ENCODE measurements at places on chromosomes 7 and 10.

GRCh38 chr10:19629567-19629966 is 186.7 kb upstream of the PLXDC2 start:
- DNase-seq = no peak

DNA sequence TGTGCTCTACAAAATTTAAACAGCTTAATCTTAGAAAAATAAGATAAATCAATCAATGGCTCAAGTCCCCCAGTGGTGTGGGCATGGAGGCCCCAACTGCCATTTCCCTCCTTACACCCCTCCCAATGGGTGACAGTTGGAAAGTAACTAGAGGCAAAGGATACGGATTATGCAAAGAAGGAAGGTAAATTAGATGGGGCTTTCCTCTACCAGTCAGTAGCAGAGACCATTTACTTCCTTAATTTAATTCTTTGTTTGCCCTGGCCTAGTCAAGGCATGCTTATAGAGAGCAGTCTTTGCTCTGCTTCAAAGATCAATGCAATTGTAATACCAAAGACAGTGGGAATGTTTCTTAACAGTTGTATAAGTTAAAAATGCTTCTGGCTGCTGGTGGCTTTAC is 63.3 kb upstream of the PAPSS2 start:
- no peak for DNase-seq

DNA sequence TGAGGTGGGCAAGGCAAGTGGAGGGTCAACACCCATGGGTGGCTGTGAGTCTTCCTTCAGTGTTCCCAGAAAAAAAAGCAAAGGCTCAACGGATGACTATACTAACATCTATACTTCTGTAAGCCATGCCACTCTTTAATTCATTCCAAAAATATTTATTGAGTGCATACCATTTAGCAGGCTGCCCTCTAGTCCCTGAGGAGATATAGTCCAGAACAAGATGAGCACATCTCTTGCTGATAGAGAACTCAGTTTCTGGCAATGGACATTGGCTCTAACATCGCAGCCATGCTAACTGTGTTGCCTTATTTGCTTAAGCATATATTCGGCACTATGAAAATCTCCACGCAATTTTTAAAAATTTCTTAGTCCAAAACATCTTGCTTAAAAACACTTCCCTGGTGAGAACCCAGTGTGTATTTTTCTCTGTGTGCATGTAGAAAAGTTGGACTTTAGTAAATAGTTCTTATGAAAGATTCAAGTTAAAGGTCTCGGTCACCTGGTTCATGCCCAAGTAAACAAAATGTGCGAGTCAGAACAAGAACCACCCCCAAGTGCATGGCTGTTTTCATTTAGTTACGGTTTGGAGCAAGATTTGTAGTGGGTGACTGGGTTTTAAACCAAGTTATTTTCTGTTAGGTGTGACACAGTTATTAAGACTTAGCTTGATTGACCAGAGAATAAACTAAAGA is 69.8 kb downstream of the MET start:
- no peak for DNase-seq

DNA sequence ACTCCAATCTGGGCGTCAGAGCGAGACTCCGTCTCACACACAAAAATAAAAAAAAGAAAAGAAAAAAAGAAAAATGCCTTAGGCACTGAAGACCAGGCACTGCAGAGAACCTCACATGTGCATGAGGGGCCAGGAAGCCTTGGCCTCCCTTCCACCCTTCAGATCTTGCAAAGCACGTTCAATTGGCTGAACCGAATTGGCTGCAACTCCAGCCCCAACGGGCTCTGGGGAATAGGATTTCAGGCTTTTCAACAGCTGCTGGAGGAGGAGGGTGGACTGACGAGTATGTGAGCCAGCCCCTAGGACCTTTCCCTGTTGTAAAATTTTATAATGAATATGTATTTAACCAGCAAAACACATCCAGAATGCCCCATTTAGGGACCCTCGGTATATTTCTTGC is 16.7 kb downstream of the TMEM120A start:
- no peak for DNase-seq

DNA sequence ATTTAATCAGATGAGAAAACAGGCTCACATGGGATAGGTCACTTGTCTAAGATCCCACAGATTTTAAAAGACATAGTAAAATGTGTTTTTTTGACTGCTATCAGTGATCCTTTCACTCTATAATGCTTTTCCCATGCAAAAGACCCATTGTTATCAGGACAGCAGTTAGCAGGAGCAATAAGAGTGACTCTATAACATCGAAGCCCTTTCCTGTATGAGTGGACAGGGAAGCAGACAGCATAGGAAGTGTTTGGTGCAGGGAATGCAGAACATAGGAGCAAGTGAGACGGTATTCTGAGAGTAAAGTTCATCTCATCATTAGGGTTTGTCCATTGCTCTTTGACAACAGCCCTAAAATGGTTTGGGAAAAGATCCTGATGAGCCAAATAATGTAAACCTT is 68.5 kb downstream of the SLC25A13 start:
- no peak for DNase-seq

DNA sequence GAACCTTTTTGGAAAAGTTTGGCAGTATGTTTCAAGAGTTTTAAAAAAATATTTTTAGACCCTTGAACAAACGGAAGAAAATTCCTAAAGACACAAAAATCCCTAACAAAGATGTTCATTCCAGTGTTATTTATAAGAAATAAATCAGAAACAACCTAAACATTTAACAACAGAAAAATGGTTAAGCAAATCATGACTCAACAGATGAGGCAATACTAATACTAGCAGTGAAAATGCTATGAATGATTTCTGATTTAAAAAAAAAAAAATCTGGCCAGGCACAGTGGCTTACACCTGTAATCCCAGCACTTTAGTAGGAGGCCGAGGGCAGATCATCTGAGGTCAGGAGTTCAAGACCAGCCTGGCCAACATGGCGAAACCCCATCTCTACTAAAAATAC is 61.0 kb downstream of the ARHGAP12 start:
- no peak for DNase-seq

DNA sequence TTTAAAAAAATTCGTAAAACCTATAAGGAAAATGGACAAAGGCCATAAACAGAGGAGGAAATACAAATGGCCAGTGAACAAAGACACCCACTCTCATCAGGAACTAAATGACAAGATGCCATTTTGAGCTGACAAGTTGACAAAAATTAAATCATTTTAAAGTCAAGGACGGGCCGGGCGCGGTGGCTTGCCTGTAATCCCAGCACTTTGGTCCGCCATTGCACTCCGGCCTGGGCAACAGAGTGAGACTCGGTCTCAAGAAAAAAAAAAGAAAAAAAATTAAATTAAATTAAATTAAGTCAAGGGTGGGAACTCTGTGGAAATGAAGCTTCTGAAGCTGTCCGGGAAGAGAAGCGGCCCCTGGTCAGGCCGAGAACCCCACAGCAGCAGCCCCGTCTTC is 1.2 kb upstream of the NOM1 start:
- no peak for DNase-seq

DNA sequence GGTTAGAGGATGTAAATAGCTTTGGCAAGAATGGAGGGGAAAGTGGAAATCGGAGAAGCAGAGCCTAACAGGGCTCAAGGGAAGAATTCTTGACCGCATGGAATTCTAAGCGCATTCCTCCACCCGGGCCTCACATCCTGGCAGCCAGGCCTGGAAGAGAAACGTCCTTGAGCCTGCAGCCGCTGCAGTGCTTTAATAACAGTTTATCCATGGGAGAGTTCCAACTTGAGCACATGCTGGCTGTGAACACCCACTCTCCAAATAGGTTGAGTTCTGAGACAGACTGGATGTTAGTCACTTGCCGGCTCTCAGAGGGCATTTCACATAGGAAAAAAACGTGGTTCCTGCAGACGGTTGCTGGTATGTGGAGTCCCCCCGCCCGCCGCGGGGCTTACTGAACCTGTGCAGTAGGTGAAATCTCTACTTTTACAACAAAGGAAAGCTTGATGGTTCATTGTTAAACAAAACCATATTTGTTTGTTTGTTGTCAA is 61.4 kb upstream of the STEAP1B start:
- DNase-seq = no peak

GRCh38 chr7:117825132-117825531 is 48.1 kb downstream of the CTTNBP2 start:
- no peak for DNase-seq

DNA sequence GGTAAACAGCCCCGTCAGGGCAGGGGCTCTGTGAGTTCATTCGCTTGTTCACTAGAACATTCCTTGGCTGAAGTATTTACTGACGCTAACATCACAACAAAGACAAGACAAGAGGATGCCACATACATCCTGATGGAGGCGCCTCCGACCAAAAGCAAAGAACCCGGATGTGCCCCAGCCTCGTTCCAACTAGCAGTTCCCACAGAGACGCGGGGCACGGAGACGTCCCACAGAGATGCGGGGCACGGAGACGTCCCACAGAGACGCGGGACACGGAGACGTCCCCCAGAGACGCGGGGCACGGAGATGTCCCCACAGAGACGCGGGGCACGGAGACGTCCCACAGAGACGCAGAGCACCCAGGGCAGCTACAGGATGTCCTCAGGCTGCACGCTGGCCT is 35.4 kb upstream of the CFAP46 start:
- DNase-seq = no peak

- no peak for DNase-seq
These were observed 163.7 kb upstream of the CELF2 start for GRCh38 chr10:10853954-10854353.

DNA sequence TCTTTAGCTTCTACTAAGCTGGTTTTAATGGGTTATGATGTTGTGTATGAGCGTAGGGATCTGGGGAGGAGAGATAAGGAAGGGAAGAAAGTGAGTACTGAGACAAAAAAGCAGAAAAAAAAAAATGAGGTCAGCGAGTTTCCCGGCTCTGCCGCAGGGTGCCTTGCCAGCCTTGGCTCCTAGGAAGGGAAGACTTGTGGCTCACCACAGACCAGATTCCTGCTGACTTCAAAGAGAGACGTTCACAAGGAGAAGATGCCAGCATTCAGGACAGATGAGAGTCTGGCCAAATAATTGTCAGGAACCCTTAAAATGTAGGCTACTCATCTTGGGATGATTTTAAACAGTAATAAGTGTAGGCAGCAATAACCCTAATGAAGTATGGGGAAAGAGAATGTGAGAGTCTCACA is 11.4 kb upstream of the FAS start:
- DNase-seq = no peak

GRCh38 chr10:27713941-27714340 is 31.7 kb downstream of the MKX start:
- no peak for DNase-seq

- peak; percentile 55 for DNase-seq
These were observed 1.0 kb downstream of the TWIST1 start for GRCh38 chr7:19116121-19117090.

- no peak for DNase-seq
These were observed 410.4 kb downstream of the ATRNL1 start for GRCh38 chr10:115503546-115503945.

GRCh38 chr10:75129537-75129936 is 18.1 kb downstream of the SAMD8 start:
- no peak for DNase-seq

- no peak for DNase-seq
These were observed 167.4 kb downstream of the SKAP2 start for GRCh38 chr7:26696978-26697377.

DNA sequence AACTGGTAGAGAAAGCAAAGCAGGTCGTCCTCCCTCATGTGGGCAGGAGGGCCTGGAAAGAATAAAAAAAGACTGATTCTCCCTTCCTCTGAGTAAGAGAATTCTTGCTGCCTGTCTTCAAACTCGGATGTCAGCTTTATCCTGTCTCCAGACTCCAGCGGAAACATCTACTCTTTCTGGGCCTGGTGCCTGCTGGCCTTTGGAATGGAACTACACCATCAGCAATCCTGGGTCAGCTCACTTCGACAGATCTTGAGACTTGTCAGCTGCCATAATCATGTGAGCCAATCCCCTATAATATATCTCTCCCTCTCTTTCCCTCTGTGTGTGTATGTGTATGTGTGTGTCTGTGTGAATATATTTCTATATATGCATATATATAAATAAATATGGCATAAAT is 411.0 kb upstream of the DPP6 start:
- DNase-seq = no peak
